ENCODE measurements at places on chromosomes 7 and 10. TPM values are rescaled to one million over a fixed set of nuclear protein-coding genes. Genes with fewer than 3 reads are reported as not detected.

Gene TSPAN15
- total RNA-seq: 3.1 TPM

- DNase-seq: no peak
Measured at GRCh38 chr7:90933041-90933440, 331.2 kb upstream of the FZD1 start.

DNA sequence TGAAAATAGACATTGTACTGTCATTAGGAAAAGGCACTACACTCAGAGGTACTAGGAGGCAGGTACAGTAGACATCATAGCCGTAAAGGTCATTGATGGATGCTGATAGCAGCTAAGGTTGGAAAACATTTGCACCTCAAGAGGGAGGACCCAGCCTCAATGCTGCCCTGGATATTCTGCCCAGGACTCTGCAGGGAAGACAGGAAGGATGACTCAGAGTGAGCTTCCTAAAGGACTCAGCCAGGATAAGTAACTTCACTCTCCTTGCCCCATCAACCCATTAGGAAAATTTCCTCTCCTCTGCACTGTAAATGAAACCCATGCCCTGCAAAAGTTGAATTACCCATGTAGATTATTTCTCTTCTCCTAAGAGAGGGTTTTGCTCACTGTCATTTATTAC lies 617.9 kb upstream of the MKI67 start:
- DNase-seq: no peak

DNA sequence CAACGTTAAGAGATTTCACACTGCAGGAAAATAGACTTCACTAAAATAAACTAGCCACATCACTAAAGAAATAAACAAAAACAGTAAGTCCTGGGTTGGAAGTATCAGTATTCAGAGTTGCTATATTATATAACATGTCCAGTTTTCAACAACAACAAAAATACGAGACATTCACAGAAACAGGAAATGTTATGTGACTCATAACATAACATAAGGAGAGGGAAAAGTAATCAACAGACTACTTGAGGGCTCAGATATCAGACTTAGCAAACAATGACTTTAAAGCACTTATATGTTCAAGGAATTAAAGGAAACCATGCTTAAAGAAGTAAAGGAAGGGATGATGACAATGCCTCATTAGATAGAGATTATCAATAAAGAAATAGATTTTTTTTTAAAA lies 73.5 kb upstream of the MKLN1 start:
- DNase-seq: no peak
